ENCODE measurements at places on chromosomes 12 and 14.

DNA sequence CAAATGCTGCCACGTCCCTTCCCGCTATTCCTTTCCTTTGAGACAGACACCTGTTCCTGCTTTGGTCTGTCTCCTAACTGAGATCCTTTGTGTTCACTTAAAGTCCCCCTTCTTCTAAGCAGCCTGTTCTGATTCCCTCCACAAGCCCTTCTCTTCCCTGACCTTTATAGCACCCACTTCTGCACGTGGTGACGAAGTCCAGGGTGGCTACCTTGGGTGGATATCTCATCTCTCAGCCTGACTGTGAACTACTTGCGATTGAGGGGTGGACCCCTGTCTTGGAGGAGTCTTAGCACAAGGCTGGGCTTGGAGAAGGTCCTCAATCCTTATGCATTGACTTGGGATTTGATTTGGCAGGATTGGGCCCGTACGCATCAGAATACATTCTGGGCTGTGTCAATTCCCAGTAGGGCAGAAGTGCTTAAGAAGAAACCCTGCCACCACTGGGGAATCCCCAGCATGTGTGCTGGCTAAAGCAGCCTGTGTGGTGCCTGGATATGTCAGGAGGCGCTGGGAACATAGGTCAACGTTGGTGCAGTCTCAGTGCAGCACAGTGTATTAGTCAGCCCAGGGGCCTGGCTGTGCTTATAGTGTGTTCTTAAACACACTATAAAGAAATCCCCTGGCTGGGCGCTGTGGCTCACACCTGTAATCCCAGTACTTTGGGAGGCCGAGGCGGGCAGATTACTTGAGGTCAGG is 23.6 kb downstream of the KRT80 start:
- DNase-seq = no peak

GRCh38 chr12:95185072-95185471 is 32.2 kb downstream of the FGD6 start:
- no peak for DNase-seq

DNA sequence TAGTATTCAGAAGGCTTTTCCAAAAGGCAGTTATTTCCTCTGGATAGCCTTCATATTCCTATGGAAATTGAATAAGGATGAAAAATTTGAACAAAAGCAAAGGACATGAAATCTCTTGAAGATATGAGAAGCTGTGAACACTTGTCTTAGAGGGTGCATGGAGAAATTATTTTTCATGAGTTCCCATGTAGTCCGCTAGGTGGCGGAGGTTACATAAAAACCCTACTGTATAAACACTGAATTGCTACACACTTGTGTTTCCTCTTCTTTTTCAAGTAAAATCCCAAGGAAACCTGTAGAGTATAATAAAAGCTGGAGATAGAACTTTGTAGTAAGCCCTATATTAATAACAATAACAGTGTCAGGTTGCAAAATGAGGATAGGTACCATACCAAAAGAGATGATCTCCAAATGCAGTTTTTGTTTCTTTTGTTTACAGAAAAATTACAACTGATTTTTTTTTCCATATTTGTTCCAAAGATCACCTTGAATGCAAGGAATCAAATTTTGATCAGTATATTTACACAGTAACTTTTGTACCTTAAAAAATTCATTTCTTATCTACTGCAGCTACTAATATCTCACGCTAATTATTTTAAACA is 37.8 kb upstream of the OR4E1 start:
- DNase-seq = no peak

GRCh38 chr14:100965296-100965695 is 61.8 kb upstream of the RTL1 start:
- DNase-seq = no peak

DNA sequence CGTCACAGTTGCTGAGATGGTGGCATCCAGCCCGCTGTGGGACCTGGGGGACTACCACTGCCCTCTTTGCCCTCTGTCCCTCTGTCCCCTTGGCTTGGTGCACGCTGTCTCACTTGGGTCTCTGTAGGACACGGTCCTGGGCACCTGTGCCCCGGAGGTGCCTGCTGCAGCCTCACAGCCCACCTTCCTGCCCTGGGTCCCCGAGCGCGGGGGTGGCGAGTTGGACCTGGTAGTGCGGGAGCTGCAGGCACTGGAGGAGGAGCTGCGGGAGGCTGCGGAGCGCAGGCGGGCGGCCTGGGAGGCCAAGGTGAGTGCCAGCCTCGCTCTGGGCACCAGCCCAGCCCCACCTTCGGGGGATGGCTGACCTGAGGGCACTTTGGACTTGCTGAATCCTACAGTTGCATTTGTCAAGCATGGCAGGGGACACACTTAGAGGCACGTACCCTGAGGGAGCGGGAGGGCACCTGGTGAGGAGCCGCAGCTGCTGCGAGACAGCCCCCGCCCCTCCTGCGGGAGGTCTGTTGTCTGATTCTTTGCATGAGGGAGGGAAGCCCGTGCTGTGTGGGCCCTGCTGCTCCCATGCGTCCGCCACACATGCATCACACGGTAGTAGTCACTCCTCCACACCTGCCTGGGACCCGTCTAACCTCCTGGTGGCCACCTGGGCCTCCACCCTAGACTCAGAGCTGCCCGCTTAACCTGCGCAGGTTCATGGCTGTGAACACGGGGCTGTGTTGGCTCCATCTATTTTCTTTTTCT is 6.8 kb downstream of the TEDC1 start:
- no peak for DNase-seq

GRCh38 chr12:618605-619004 is 44.6 kb downstream of the NINJ2 start:
- DNase-seq = no peak

DNA sequence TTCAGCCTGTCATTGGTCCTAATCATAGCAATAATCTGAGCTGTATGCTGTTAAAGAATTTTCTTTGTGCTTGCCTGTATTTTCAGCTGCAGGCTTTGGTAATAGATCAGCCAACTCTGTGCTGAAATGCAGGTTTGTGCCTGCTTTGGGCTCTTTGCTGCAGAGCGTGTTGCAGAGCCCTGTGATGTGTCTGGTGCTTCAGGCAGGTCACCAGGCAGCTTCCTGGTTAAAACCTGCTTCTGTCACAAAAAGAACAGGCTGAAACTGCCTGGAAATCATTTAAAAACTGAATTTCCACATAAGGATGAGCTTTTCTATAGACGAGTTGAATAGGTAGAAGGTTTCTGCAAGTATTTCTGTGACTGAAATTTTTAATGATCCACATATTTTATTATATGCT is 3.1 kb downstream of the DIP2B start:
- no peak for DNase-seq

DNA sequence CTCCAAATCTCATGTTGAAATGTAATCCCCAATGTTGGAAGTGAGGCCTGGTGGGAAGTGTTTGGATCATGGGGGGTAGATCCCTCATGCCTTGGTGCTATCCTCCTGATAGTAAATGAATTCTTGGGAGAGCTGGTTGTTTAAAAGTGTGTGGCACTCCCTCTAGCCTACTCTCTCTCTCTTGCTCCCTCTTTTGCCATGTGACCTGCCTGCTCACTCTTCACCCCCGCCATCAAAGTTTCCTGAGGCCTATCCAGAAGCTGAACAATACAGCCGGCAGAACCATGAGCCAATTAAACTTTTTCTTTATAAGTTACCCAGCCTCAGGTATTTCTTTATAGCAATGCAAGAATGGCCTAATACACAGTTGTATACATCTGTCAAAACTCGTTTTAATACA is 62.5 kb downstream of the BCL2L14 start:
- DNase-seq = no peak

DNA sequence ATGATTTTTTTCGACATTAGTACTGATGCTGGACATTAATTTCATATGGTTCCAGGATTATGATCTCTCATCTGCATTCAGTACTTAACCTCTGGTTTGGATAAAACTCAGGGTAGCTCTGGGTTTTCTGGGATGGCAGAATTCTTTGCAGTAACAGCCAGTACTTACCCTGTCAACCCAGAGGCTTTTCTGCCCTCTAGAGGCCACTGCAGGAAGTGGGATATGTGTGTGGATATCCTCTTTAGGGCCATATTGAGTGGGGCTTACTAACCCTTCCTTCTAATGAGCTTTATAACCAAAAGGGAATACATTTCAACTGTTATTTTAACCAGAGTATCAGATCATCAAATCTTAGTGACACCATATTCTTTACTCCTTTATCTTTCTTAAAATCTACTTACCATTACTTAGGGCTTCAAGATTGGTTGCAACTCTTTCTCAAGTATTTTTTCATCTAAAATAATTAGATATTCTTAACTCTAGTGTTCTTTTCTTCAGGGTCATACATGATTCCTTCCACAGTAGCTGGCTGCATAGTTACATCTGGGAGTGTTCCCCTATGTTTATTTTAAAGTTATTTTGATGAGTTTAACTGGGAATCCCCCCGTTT is 488.0 kb upstream of the STXBP6 start:
- DNase-seq = no peak

GRCh38 chr12:27924350-27925135 is 48.0 kb downstream of the PTHLH start:
- no peak for DNase-seq

- DNase-seq = no peak
Measured at GRCh38 chr12:32897281-32897610, 669 bp upstream of the PKP2 start.

DNA sequence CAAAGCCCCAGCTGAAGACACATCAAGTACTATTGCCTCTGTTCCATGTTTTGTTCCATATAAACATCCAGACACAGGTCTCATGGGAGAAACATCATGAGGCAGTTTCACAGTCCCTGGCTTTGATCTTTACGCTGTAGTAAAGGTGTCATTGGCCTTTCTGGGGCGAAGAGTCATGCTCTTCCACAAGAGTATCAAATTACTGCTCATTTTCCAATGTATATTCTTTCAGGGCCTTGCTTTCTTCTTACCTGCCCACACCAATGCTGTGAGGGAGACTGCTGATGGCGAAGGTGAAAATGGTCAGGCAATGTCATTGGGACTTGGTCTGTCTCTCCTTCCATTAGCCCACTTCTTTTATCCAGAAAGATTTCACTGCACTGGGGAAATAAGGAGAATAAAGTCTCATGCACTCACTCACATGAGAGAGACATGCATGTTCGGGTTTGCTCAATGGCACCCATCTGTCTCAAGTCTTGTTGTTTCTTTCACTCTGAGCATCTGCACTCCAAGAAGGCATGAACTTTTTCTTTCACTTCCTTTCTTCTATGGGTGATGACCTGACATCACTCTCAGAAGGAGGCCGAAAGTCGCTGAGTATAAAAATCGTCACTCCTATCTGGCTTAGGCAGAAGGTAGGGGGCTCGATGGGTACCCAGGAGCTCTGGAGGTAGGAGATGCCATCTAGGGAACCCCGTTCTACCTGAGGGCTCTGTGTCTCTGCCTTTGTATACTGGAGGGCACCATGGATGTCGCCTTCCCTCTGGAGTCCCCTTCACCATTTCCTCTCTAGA is 1.3 kb upstream of the JDP2 start:
- no peak for DNase-seq

DNA sequence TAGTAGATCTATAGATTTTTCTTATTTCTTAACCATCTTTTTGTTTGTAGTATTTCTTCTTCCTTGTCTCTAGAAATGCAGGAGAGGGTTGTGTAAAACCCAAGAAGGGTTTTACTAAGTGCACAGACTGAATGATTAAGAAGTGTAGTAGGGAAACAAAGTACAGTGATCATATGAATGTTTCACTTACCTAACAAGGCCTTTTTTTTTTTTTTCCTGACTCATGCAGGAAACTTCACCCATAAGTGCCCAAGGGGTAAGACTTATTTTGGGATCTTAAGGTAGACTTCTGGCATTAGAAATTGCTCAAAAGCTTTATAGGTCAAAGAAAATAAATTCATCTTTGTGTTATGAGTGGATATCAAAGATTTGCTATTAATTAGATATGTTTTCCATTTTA is 10.2 kb downstream of the SCN8A start:
- no peak for DNase-seq
